ENCODE measurements at places on chromosomes 3 and 15.
A peak's percentile ranks its signal among the peaks of the same experiment; 100 is the strongest.

DNA sequence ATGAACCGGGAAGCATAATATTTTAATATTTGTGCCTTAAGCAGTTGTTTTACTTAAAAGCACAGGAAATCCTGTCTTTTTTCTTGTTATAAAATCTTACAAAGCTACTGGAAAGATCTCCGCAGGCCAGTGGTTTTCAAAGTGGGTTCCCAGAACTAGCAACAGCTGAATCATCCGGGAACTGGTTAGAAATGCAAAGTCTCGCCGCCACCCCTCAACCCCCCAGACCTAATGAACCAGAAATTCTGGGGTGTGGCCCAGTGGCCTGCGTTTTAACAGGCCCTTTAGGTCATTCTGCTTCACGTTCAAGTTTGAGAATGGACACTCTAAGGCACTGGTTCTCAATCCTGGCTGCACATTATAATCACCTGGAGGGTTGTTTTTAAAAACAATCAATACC, 74.7 kb downstream of the PDZRN3 start:
- no peak for DNase-seq

GRCh38 chr3:45205126-45205525, 21.0 kb downstream of the TMEM158 start:
- peak; percentile 46 for DNase-seq

DNA sequence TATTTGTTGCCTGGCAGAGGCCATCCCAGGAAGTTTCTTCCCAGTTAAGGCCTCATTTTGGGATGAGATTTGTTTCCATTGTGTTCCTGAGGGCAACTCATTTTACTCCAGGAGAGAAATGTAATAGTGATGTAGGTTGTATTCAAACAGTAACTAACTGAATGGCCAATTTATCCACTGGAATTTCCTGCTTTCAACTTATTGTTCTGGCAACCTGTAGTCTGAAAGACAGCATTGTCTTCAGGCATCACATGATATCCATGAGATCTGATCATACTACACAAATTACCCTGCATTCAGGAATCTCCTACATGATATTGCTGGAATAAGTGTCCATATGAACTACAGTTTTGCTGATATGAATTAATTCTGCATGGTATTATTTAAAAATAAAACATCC, 79.5 kb upstream of the FGF7 start:
- peak; percentile 37 for DNase-seq

DNA sequence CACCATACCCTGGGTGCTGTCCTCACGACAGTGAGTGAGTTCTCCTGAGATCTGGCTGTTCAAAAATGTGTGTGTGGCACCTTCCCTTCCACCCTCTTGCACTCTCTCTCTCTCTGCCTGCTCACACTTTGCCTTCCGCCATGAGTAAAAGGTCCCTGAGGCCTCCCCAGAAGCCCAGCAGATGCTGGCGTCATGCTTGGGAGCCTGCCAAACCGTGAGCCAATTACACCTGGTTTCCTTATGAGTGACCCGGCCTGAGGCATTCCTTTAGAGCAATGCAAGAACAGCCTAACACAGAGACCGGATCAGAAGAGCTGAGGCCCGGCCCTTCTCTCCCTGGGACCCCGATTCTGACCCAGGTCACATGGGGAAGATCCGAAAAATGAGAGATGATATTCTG, 15.4 kb downstream of the TMEM44 start:
- no peak for DNase-seq

GRCh38 chr3:140296796-140297352, 361.9 kb downstream of the CLSTN2 start:
- no peak for DNase-seq

DNA sequence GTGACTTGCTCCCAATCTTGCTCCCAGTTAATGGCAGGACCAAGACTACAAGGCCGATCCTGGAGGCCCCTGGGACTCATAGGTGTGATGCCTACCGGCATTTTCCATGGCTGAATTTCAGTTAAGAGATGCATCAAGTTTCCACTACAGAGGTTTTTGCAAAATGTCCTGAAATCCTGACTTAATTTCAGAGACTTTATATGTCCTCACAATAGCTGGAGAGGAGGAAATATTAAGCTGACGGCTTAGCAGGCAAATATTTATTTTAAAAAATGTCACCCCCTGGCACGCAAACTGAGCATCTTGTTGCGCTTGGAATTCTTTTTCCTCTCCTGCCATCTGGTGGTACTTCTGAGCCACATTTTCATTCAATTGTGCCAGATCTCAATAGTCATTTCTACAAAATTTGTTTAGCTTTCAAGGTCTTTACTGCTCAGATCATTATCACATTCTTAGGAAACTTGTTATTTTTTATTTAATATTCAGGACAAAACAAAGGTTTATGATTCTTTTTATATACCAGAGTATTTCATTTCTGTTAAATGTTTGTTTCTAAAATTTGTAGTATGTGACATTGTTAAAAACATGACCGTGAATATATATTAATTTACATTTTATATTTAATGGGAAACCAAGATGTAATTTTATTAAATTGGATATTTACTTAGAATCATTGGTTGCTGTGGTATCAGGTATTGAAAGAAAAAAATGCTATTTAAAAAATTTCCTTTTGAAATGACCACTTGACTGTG, 189.2 kb upstream of the THRB start:
- peak; percentile 80 for DNase-seq

DNA sequence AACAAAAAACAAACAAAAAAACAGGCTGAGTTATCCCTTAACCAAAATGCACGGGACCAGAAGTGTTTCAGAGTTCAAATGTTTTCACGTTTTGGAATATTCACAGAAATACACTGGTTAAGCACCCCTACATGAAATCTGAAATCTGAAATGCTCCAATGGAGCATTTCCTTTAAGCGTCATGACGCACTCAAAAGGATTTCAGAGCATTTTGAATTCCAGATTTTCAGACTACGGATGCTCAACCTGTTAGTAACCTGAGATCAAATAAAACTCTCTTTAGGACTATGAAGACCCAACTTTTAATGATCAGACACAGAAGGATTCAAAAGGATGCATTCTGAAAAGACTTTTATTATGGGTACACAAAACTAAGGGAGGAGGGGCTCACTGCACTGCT, 9.6 kb downstream of the CLPX start:
- DNase-seq = no peak

- no peak for DNase-seq
These were observed 42.9 kb downstream of the CHDH start for GRCh38 chr3:53803124-53803815.

DNA sequence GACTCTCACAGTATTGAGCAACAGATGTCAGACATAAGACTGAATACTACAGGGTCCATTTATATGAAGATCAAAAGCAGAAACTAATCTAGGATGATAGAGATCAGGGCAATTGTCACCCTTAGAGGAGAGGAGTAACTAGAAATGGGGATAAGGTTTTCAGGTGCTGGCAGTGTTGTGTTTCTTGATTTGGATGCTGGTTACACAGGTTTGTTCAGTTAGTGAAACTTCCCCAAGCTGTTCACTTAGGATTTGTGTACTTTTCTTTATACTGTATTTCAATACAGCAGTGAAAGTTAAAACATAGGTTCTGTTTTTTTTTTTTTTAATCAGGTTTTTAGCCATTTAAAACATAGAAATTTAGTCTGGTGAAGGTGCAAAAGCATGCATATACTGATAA, 39.1 kb upstream of the CMTM7 start:
- no peak for DNase-seq

DNA sequence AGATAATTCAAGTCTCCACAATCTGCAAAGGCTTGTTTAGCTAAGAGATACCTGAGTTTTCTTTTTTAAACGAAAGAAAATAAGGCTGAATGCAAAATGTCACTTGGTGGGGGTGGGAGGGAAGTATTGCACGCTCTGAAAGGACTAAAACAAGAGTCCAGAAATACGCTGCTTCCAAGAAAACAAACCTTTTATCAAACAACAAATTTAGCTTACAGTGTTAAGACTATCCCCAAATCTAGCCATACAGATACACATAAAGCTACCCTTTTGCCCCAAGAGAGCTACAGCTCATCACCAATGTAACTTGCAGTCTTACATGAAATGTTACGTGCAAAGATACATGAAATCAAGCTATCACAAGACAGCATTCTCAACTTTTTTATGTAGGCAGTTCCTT, 522.5 kb downstream of the FOXP1 start:
- DNase-seq = no peak

GRCh38 chr15:98906712-98907083, 100.9 kb downstream of the PGPEP1L start:
- DNase-seq = peak; percentile 26

DNA sequence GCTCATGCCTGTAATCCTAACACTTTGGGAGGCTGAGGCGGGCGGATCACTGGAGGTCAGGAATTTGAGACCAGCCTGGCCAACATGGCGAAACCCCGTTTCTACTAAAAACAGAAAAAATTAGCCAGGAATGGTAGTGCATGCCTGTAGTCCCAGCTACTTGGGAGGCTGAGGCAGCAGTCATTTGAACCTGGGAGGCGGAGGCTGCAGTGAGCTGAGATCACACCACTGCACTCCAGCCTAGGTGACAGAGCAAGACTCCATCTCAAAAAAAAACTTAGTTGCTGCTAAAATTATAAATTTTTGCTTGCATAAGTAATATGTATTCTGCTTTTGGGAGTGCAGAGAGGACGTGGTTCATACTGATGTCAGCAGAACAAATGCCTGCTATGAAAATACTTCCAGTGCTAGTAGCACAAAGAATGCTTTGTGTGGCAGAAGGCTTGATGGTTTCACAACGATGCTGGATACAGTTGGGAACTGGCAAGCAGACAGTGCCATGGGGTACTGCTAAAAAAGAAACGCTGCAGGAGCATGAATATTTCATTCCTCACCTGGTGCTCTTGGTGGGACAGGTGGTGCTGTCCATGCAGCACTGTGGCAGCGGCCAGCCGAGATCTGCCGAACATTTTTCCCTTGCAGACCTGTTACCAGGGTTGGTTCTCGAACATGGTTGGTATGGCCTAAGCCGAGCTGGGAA, 31.1 kb downstream of the FBXL22 start:
- no peak for DNase-seq

DNA sequence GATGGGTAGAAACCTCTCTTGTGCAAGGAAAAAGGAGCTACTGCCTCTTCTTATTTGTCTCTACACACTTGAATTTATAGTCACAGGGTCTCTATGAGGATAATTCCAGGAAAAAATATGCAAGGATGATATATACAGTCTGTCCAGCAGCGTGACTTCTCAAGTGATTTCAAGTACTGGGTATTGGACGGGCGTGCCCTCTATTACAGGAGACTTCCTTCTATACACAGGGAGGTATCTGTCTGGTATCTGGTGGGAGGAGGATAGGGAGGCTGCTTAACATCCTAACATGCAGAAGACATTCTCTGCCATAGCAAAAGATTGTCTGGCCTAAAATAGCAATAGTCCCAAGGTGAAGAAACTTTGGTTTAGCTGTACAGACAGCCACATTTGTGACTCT, 146.1 kb downstream of the TPRG1 start:
- no peak for DNase-seq

DNA sequence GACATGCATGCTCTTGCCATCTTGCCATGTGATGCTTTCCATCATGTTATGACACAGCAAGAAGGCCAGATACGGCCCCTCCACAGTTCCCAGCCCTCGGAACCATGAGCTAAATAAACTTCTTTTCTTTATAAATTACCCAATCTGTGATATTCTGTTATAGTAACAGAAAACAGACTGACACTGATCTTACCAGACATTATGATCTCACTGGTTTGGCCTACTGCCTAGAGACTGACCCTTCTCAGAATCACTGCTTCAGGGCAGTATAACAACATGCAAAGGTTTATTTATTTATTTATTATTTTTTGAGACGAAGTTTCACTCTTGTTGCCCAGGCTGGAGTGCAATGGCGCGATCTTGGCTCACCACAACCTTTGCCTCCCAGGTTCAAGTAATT, 14.0 kb downstream of the ZNF619 start:
- DNase-seq = peak; percentile 16

DNA sequence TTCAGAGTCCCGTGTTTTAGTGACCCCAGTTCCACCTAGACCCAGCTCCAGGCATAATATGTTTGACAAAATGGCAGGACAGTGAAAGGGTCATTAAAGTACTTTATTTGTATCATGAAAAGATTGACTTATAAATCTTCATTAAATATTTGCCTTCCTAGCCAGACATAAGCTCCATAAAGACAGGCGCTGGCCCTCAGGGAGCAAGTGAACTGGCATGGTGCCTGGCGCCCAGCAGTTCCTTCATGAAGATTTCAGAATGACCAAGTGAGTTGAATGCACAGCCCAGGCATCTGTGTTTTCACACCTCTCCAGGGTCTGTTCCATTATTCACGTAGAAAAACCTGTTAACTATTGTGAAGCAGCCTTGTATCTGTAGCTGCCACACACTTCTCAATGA, 166.2 kb downstream of the GAP43 start:
- no peak for DNase-seq

GRCh38 chr3:54668236-54668635, 259.6 kb downstream of the LRTM1 start:
- DNase-seq = no peak

DNA sequence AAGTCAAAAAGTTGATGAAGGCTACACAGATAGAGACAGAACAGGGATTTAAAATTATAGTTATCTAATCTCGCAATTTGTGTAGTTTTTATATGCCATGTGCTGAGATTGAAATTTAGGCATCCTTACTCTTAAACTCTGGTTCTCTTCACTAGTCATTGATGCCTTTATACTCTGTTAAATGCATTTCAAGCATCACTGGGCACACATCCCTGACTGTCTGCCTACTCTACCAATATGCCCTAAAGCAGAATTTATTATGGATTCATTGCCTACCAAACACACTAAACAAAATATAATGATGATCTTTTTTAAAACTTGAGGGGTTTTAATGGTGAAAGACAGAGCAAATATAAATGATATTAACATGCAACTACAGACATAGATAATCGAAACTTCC, 10.3 kb upstream of the ALCAM start:
- DNase-seq = no peak

GRCh38 chr3:179833294-179833693, 180.5 kb downstream of the USP13 start:
- DNase-seq = no peak

DNA sequence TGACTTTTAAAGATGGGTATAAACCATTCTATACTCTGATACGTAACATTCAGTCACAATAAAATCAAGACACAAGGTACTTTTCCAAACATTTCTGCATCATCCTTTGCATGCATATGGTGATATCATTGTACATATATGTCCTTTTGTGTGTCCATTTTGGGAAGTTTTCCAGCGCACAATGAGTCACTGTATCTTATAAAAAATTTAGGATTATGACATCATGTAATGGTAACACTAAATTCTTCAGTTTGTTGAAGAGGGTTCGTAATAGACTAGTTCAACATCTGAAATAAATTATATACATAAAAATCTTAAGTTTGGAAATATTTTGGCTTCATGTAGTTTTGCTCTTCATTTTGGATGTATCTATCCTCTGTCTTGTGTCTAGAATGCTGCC, 480.9 kb downstream of the ROBO1 start:
- no peak for DNase-seq

GRCh38 chr15:81209635-81210034, 13.0 kb downstream of the IL16 start:
- no peak for DNase-seq

- no peak for DNase-seq
These were observed 342.3 kb upstream of the ADAMTS9 start for GRCh38 chr3:65030014-65030627.

Data from lung microvascular endothelial cell (primary cell).